Trophoblast cell (in vitro differentiated cells and primary cell): ENCODE measurements at places on chromosomes 2 and 18.

GRCh38 chr2:86331384-86331783 is 6.0 kb downstream of the REEP1 start:
- no peak for DNase-seq

DNA sequence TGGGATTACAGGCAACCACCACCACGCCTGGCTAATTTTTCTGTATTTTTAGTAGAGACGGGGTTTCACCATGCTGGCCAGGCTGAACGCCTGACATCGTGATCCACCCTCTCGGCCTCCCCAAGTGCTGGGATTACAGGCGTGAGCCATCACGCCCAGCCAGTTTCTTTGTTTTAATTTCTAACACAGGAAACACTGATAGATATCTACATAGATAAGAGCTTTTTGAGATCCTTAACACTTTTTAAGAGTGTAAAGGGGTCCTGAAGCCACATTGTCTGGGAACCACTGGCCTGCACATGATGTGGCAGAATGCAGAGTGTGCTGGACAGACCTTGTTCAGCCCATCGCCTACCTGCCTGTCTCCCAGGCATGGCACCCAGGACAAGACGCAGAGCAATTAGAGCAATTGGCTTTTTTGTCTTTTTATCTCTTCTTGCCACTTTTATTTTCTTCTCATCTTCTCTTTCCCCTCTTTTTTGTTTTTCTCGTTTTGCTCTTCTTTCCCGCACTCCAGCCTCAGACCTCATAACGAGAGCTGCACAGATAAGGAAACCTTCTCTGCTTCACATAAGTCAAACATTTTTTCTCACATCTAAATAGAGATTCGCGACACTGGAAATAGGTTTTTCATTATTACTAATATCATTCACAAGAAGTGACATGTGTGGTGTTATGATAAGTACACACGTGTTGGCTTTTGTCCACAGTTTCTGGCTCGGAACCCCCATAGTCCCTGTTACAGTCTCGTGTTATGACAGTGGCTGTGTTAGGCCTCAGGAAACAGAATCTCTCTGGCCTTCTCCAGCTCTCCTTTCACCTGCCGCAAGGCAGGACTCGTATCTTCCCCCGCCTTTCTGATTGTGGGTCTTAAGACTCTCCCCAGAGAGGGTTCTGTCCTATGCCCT is 25.2 kb upstream of the GPR55 start:
- DNase-seq = no peak

DNA sequence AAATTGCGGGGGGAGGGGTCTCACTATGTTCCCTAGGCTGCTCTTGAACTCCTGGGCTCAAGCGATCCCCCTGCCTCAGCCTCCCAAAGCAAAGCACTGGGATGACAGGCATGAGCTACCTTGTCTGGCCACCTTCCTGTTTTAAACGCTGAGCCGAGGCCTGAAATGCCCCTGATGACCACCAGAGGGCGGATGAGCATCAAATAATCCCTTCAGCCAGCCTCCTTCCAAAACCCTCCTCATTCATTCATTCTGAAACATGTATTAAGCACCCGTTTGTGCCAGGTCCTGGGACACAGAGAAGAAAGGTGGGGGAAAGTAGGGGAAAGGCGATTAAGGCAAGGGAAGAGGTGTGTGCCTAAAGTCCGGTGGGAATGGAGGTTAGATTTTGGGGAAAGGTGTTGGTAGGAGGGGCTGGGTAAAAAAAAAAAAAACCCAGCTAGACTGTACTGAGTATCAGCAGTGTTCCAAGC is 30.7 kb upstream of the PTMA start:
- DNase-seq = peak; percentile 80

DNA sequence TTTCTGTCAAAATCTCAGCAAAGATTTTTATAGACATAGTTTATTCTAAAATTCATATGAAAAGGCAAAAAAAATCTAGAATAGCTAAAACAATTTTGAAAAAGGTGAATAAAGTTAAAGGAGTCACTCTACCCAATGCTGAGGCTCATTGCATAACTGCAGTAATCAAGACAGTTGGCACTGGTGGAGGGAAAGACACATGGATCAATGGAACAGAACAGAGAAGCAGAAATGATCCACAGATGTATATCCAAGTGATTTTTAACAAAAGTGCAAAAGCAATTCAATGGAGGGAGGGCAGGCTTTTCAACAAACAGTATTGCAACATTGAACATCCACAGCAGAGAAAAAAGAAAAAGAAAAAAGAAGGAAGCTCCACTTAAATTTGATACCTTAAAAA is 162.8 kb downstream of the RBM43 start:
- DNase-seq = no peak

DNA sequence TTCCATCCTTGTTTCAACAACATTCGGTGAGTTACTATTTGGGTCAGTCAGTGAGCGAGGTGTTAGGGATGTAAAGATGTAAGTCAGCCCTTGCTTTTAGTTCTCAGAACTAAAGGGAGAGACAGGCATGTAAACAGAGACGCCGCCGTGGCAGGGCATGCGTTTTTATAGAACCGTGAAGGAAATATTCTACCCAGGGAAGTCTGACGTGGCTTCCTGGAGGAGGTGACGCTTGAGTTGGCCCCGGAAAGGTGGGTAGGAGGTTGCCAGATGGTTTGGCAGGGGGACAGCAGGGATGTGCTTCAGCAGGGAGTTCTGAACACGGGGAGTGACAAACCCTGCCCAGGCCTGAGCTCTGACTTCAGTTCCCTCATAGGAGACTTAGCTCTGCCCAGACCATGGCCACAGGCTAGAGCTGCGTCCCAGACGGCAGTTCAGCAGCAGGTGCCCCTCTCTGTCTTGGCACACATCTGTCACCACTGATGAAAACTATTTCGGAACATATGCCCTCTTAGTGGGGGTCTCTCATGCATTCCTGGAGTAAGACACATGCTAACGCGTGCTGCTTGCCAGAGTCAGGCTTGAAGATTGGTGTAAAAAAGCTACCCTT is 23.4 kb upstream of the RPL31 start:
- no peak for DNase-seq
